Stimulated activated CD8-positive, alpha-beta memory T cell treated with anti-CD3 and anti-CD28 coated beads, Interleukin-4, amount 100 ng/mL, for 1 hour (primary cell): ENCODE measurements at places on chromosomes 7 and 10.

DNA sequence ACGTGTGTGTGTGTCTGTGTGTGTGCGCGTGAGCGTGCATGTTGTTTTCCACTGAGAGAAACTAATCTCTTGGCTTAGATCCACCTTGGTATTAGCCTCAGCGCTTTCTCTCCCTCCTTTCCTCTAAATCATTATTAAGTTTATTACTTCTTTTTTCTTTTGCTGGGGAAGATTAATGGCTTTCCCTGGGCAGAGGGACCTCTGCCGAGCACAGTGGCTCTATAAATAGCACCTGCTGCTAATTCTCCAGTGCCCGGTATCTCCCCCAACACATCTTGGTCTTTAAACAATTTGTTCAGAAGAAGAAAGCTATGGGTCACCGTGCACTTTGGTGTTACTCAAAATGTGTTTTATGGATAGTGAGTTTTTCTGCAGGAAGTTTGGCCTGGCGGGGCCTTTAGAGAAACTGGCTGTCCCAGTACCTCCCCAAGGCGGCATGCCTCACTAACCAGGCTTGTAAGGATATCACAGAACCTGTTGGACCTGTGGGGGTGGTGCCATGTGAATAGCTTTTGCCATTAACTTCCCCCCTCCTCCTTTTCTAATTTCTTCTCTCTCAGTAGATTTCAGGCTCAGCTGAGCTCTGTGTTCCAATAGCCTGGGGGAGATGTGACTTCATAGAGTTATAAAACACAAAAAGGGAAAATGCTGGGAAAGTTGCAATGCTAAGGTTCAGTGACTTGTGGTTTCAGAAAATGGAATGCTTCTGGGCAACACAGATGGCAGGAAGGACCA is 70.1 kb upstream of the RAB11FIP2 start:
- DNase-seq, result no peak

DNA sequence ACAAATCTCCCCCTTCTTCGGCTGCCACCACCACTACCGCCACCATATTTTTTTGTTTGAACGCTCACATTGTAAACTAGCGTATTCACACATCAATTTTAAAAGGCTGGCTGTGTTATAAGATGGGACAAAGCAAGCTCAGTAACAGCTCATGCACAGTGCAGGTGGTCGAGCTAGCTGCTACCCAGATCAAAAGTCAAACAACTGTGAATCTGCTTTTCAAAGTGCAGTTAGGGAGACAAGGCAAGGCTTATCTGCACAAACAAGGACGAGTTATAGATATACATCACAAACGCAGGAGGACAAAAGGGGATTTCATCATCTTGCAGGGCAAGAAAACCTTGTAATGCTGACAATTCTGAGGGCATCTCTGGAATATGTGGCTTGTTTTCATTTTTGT is 231.6 kb downstream of the VTI1A start:
- no peak for DNase-seq

DNA sequence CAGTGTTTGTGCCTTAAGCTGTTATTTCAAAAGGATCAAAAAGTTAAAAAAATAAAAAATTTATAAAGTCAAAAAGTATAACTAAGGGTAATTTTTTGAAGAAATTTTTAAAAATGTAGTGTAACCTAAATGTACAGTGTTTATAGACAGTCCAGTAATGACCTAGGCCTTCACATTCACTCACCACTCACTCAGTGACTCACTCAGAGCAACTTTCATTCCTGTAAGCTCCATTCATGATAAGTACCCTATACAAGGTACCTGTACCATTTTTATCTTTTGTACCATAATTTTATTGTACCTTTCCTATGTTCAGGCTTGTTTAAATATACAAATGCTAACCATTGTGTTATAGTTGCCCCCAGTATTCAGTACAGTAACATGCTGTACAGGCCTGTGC is 21.5 kb downstream of the DNAJC9 start:
- DNase-seq, result no peak

GRCh38 chr10:131569851-131570715 is 258.6 kb upstream of the TCERG1L start:
- DNase-seq, result no peak

GRCh38 chr7:33310546-33310945 is 181.2 kb downstream of the BBS9 start:
- no peak for DNase-seq

DNA sequence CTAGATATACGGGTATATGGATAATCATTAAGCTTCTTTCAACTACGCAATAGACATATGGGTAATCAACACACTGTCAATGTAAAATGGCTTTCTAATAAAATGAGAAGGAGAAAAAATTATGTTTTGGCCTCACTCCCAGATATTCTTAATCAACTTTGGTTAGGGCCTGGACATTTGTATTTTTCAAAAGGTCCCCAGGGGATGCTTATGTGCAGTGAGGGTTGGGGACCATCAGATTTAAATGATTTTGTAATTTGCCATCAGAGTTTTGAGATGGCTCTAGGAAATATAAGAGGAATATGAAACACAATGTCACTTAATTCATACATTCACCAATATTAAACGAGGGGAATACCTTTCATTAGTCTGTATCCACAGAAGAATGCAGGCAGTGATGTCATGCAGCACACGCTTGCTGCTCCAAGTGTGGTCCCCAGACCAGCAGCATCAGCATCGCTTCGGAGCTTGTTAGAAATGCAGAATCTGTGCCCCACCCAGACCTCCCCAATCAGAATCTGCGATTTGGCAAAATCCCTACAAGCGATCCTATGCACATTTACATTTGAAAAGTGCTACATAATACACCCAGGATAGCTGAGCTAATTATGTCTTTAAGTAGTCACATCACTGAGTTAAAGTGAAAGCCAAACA is 75.1 kb downstream of the INHBA start:
- DNase-seq, result no peak

- no peak for DNase-seq
Measured at GRCh38 chr10:69123306-69123746, 652 bp upstream of the VPS26A start.

GRCh38 chr10:93993782-93994437 is at the start of gene PLCE1:
Gene PLCE1, plus strand, starts transcription at chr10:93993931. Its CDS starts 37,116 bp downstream, at chr10:94031047.
- no peak for DNase-seq

GRCh38 chr7:99219185-99219767 is 11.4 kb upstream of the KPNA7 start:
- DNase-seq, result no peak

- no peak for DNase-seq
Measured at GRCh38 chr7:121401896-121402295, 5.8 kb upstream of the FAM3C start.
